CD8-positive, alpha-beta memory T cell (primary cell): ENCODE measurements at places on chromosomes 7 and 10. TPM values are rescaled to one million over a fixed set of nuclear protein-coding genes. Genes with fewer than 3 reads are reported as not detected.

A1CF gene
- polyA plus RNA-seq: not detected

ZNF467 gene
- polyA plus RNA-seq: 1.3 TPM

TRPV5 gene
- polyA plus RNA-seq: not detected

TMEM273 gene
- polyA plus RNA-seq: 51.7 TPM
